NCI-H187 treated with DMSO at 0.1 percent for 48 hours (cell line): ENCODE measurements at places on chromosomes 11 and 22.

- no peak for DNase-seq
Observed at GRCh38 chr22:46723882-46724281, 14.2 kb downstream of the CERK start.

- DNase-seq, result no peak
Observed at GRCh38 chr11:132106096-132106982, 735.9 kb downstream of the NTM start.

DNA sequence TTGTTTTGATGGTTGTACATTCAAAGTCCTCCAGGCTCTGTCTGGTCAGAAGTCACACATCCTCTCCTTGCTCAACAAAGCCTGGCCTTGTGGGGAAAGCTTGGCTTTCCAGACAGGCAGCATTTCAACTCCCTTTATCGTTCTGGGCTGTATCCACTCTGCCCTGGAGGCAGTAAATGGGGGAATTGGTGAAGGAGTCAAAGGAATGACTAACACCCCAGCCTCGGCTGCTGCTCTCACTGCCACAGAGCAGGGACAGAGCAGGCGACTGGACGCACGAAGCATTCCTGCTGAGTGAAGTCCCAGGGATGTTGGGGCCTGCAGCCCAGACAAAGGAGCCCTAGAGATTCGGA is 52.8 kb downstream of the WNT11 start:
- DNase-seq, result no peak

DNA sequence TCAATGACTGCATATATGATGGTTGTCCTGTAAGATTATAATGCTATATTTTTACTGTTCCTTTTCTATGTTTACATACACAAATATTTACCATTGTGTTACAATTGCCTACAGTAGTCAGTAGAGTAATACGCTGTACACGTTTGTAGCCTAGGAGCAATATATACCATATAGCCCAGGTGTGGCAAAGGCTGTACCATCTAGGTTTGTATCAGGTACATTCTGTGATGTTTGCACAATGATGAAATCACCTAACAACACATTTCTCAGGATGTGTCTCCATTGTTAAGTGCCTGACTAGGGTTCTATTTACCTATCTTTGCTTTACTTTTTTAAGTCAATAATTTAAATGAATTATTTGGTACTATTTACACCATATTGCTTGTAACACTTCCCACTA is 21.9 kb downstream of the PRR5L start:
- DNase-seq, result no peak

DNA sequence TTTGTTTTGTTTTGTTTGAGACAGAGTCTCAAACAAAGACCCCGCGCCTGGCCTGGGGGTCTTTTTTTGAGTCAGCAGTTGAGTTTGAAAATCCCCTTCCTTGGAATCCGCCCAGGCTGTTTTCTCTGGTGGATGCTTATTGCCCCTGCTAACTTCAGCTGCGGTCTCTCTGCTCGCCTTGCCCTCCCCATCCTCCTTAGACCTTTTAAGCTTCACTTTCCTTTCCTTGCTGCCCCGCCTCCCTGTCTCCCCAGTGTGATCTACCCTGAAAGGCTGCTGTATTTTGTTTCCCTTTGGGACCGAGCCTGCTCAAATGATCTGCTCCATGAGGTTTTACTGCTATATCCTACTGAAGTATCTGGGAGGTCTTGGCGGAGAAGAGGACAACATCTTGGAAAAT is 2.5 kb downstream of the USP18 start:
- no peak for DNase-seq

DNA sequence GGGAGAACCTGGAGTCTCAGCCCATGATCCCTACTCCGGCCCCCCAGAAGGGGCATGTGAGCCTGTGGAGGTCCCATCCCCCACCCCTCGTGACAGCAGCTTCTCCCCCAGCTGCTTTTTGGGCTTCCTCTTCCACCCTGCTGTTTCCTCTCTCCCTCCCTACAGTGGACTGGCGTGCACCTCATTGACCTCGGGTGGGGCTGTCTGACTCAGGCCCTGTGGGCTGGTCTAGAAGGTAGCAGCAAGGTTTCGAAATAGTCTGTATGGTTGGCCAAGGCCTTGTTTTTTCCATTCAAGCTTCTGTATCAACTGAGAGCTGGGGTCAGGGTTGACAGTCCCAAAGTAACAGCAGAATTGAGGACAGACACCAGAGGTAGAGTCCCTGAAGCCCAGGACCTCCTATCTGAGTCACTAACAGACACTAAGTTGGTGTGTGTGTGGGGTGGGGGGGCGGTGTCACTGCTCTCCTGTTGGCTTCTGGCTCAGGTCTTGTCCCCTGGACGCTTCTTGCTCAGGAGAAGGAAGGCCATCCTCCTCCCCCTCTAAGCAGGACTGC is 7.7 kb downstream of the SLC37A2 start:
- DNase-seq, result no peak

DNA sequence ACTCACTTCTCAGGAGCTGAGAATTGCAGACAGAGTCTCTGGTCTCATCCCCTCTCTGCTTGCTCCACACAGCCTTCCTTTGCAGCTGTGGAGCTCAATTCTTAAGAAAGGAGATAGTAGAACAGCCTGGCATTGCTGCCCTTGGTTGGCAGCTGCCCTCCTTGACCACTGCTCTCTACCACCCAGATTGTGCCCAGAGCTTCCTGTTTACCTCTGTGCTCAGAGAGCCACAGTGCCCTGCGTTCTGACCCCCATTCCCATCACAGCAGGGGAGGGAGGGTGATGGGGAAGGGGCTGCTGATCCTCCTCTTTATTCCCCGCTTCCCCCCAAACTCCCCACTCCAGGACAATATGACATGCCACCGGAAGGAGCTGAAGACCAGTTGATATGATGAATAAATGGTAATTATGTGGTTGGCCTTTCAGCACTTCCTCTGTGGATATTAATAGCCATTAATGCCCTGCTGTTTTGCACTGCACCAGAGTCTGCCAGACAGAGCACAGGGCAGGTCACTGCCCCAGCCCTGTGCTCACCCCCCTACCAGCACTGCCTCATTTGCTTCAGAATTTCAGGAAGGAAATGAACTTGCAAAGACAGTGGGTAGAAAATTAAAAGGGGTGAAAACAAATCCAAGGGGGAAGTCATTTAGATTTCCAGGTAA is 426.8 kb upstream of the CADM1 start:
- no peak for DNase-seq

GRCh38 chr22:21779444-21779843 is 43.9 kb upstream of the YPEL1 start:
- DNase-seq, result no peak

DNA sequence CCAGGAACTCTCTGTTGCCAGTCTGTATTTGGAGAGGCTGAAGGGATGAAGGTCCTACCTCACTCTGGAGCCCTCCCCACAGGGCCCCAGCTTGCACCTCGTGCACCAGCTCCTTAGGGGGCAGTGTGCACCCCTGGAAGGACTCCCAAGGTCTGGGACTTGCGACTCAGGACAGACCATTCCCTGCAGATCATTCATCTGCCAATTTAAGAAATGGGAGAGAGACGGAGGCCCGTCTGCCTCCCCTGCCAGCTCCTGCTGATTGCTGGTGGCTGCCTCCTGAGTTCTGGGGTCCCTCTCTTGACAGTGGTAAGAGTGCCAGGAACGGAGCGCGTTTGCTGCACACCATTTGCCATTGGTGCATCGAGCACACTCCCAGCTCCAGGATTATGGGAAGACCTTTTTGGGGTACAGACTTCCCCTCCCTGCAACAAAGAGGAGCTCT is 27.4 kb upstream of the MALAT1 start:
- DNase-seq, result no peak

GRCh38 chr11:115927823-115928329 is 423.7 kb upstream of the CADM1 start:
- no peak for DNase-seq

DNA sequence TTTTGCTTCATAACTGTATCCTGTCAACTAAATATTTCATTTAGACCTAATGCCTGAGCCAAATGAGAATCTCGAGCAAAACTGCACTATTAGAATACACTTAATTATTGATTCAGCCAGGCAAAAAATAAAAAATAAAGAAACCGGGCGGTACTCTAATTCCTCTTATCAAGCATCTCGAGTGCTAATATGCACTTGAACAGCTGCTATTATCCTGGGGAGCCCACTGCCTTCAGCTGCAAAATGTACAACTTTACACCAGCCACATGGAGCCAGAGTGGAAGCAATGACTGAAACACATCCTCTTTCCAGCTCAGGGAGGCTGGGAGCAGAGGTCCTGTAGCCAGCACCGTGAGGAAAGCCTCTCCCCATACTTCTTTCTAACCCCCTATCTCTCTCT is 390.0 kb upstream of the CADM1 start:
- no peak for DNase-seq

DNA sequence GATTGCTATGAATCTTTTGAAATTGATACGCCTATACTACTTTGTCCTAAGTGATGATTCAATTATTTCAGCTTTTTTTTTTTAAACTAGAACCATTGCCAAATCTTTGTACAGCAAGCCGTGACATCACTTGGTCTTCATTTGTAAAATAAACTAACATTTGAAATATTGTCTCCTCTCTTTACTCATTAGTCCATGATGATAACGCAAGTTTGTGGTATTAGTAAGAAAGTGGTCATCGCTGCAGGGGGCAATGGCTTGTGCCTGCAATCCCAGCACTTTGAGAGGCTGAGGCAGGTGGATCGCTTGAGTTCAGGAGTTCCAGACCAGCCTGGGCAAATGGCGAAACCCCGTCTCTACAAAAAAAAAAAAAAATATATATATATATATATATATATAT is 12.9 kb upstream of the ARHGAP42 start:
- DNase-seq, result no peak

- DNase-seq, result no peak
Observed at GRCh38 chr11:119567688-119568582, 145.0 kb upstream of the THY1 start.

GRCh38 chr11:30116512-30116911 is 99.7 kb upstream of the KCNA4 start:
- DNase-seq, result no peak

DNA sequence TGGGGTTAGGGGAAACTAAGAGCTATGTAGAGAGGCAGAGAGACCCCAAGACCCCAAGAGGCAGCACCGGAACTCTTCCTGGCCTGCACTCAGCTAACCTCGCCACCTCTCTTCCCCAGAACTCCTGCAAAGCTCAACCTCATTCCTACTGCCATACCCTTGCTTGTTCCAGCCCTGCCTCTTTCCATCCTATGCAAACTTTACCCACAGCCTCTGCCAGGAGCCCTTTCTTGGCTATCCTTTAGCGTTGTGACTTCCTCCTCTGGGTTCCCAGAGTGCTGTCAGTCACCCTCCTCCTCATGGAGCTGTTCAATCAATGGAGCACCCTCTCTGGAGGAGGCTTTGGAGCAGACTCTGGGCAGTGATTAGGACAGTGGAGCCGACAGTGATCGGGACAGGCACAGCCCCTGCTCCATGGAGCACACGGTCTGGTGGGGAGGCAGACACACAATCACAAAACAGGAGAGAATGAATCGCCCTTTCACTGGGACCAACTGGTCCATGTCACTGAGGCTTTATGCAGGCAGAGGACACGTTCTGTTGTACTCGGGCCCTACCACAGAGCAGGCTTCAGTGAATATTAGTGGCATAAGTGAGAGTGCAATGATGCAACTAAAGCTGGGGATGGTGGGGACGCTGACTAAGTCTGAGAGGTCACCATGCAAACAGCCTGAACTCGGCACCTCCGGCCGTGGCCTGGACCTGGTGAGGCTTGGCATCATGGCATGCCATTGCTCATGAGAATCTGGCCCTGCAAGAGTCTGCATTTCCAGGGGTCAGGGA is 24.6 kb upstream of the P2RY2 start:
- no peak for DNase-seq

DNA sequence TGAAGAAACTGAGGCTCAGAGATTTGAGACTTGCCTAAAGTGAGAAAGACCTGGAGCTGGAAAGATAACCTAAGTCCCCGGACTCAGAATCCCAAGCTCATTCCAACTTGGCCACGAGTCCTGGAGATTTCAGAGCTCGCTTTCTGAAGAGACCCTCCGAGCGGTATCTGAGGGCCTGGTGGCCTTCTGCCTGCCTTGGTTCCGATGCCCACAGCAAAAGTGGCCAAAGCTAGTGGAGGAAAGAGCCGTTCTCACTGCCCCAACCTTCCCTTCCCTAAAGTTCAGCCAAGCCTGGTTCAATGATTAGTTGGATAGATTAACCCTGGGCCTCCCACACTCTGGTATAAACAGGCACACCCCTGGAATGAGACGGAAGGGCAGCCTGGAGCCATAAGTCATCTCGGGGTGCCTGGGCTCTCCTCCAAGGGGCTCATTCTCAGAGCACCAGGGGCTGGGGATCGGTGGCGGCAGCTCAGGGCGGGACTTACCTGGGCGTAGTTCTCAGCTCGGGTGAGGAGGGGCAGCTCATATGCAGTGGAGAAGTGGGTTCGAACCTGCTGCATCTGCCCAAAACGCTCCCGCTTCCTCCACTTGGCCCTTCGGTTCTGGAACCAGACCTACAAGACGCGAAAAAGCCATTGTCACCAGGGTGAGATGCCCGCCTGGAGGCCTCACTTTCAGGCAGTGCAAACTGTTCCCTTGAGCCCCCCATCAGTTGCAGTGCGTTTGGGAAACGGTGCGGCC is 42.8 kb downstream of the ALX4 start:
- no peak for DNase-seq

DNA sequence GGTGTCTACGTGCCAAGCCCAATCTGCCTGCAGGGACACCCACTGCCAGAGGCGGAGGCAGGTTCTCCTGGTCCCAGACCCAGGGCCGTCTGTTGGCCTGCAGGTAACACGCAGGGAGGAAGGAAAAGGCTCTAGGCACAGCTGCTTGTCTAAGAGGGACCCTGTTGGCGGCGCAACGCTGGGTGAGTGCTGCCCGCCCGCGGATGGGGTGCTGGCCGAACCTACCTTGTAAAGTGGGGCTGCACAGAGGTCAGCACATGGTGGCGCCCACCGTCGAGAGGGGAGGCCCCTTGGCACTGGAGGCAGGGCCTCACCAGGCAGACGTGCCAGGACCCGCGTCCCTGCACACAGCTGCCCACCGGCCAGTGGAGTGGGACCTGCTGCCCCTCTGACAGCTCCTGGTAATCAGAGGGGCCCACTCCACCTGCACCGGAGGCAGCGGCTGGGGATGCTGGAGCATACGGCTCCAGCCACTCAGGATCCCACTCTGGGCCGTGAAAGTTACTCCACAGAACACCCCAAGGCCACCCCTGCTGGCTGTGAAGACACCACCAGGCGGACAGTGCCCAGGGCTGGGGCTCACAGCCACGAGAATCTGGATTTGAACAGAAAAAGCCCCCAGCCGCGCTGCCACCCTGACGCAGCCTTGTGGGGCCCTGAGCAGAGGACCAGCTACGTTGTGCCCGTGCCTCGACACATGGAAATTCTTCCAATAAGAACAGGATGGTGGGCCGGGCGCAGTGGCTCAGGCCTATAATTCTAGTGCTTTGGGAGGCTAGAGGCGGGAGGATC is 24.0 kb downstream of the TBX1 start:
- DNase-seq, result no peak

- DNase-seq, result no peak
Observed at GRCh38 chr11:33620423-33621171, 80.0 kb downstream of the C11orf91 start.
